ENCODE measurements at places on chromosomes 6 and 20.
A peak's percentile ranks its signal among the peaks of the same experiment; 100 is the strongest.

- DNase-seq: no peak
These were observed 77.1 kb downstream of the LMBRD1 start for GRCh38 chr6:69719602-69720193.

DNA sequence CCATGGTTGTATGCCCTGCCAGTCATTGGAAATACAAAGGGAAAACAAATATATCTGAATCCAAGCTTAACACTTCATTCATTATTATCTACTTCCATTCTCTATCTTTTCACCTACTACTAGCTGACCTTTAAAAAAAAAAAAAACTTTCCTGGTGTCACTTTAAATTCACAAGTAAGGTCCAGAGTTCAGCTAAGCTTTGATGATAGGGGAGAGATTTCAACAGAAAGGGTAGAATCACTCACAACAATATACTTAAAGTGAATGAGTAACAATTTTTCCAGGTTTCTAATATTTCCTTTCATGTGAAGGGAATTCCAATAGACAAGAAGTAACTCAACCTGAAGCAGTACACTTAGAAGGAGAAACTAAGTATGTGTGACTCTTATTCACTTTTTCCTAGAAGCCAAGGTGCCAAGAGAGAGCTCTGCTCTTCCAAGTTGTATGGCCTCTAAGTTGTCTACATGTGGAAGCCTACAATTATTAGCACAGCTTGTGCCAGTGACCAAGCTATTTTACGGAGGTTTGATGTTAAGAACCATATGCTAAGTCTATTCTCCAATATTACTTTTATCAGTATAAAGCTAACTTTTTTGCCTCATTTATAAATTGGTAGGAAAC, 371.7 kb downstream of the TENT5A start:
- no peak for DNase-seq

DNA sequence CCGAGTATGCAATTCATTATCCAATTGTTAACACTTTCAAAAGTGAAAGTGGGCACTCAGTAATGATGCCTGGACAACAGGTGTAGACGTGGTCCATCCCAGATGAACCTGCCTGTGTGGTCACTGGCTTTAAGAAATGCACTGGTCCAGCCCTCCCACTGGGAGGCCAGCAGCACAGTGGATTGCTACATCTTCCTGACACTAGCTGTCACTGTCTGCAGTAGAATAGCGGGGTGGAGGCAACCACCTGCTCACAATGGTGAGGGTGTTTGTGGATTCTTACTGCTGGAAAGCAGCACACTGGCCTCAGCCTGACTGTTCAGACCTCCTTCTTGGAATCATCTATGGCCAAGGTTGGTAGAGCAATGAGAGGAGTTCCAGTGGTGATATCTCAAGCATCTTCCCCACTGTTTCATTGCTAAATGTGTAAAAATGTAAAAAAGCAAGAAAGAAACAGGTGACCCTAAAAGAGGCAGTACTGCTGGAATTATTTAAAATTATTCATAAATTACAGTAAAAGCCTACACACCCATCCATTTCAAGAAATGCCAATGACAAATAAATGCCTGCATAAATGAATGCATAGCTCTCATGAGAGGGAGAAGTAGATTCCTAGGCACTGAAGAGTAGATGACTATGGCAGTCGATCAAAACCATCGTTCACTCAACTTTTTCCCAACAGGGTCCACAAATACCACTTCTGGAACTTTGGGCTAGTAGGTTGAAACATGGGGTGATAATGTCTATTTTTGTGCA, 228.0 kb upstream of the PLN start:
- no peak for DNase-seq

GRCh38 chr6:28696682-28697081, 171.0 kb downstream of the GPX5 start:
- no peak for DNase-seq

- no peak for DNase-seq
These were observed 15.7 kb upstream of the AHCY start for GRCh38 chr20:34318609-34319443.

DNA sequence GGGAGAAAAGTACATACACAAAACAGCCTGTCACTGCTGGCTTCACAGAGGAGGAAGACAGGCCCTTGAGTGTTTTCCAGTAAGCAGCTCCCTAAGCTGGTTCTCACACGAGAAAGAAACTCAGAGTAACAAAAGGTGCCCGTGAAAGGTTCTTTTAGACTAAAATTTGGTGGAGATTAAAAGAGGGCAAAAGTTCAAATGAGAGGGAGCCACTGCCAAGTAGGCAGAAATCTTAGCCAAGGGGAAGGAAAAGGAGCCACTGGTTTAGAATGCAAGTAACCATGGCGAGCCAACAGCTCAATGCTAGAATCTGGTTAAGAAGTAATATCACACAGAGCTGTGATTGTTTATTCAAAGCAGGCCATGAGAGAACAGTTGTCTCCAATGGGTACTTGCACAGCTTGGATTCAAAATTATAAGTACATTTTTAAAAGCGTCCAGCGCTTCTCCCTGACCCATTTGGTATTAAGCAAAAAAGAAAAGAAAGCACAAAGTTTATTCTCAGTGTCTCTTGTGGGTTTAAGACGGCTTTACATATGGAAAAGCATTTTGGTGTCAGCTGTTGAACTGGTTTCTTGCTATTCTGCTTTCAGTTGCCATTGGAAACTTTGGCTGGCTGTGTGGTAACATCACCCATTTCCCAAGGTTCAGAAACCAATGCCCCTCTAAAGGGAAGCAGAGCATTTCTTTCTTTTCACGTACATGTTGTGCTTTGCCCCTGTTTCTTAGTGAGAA, 648.5 kb downstream of the RNF144B start:
- no peak for DNase-seq

- no peak for DNase-seq
These were observed 63.6 kb downstream of the F13A1 start for GRCh38 chr6:6256886-6257285.

GRCh38 chr6:150301846-150302519, 66.8 kb upstream of the IYD start:
- no peak for DNase-seq

DNA sequence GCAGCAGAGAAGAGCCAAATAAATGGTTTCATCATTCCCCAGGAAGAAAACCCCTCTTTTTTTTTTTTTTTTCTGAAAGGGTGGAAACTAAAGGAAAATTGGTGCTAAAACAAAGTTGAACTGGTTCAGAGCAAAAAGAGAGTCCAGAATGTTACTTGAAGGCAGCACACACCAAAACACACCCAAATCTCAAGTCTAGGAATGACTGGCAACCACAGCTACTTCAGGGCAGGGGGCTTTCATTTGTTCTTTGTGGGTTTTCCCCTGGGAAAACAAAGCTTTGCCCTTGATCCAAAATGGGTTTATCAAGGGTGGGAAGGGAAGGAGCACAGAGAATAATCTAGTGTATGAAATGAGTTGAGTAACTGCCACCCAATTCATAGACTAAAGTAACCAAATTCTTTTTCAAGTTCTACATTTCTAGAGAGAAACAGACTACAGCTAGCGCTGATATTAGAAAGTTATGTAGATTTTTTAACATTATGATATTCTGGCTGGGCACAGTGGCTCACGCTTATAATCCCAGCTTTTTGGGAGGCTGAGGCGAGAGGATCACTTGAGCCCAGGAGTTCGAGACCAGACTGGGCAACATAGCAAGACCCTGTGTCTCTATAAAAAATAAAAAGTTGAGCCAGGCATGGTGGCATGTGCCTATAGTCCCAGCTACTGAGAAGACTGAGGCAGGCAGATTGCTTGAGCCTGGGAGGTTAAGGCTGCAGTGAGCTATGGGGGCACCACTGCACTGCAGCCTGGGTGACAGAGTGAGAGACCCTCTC, 119.8 kb downstream of the NFATC2 start:
- no peak for DNase-seq

DNA sequence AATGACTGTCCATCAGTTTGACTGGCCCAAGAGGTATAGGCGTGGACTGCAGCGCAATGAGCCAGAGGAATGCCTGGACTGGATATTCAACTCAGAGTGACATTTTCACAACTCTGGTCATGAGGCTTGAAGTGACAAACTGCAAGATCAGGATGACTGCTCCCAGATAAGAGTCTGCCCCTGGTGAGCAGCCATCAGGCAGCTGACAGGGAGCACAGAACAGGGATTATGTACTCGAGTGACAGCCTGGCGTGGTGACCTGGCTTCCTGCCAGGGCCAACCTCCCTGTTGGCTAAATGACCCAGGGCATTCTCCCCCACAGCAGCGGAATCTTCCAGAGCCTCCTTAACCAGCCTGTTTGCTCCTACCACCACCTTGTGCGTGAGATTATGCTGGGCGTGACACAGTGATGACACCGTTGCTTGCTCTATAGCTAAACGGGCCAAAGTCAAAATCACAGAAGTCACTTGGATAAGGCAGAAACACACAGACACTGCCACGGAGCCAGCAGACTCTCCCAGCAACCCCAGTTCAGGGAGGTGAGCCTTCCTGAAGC, 209.1 kb upstream of the JARID2 start:
- no peak for DNase-seq

- no peak for DNase-seq
These were observed 69.0 kb downstream of the NCOA7 start for GRCh38 chr6:125859727-125860126.

- no peak for DNase-seq
These were observed 80.4 kb downstream of the SULF2 start for GRCh38 chr20:47704746-47705496.

GRCh38 chr20:46317685-46318177, 9.4 kb upstream of the CDH22 start:
- no peak for DNase-seq

GRCh38 chr6:158654960-158655489, 5.2 kb downstream of the SYTL3 start:
- DNase-seq: peak; percentile 44

DNA sequence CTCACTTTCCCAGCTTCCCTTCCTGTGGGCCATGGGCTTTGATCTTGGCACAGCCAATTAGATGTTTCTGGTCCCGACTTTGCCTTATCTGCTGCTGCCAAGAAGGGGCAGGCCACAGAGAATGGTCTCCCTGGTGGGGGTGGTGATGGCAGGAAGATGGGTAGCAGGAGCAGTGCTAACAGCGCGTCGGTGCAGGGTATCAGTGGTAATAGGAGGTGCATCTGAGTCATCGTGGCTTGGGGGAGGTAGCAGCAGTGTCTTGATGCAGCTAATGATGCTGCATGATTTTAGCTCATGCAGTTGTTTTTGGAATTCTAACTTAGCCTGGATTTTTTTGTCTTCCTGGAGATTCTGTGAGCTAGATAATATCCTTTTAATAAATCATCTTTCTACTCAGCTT, 18.9 kb upstream of the MAS1 start:
- DNase-seq: peak; percentile 47

GRCh38 chr6:137873273-137873762, 6.3 kb downstream of the TNFAIP3 start:
- DNase-seq: peak; percentile 82

DNA sequence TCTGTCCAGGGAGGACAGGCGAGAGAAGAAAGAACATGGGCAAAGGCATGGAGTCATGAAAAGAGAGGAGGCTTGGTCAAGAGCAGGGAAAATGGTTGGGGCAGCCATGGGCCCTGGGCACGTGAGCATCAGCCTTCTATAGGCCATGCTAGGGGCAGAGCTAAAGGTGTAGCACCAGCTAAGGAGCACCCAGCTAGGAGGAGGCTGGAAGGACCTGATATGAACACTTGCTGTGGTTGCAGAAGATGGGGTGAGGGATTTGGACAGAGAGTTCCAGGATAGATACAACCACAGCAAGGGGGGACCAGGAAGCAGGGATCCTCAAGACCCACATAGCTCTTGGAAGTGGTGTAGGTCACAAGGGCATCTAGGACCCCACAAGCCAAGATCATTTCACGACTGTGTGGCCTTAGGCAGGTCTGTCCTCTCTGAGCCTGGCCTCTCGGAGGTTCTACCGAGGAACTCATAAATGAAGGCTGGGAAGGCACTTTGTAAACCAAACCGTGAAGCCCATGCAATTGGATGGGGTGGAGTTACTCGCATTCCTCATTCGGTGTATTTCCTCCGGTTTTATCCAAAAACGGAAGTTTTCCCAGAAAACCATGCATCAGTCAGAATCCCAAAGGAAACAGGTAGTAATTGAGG, 74.0 kb upstream of the TOP1 start:
- no peak for DNase-seq

DNA sequence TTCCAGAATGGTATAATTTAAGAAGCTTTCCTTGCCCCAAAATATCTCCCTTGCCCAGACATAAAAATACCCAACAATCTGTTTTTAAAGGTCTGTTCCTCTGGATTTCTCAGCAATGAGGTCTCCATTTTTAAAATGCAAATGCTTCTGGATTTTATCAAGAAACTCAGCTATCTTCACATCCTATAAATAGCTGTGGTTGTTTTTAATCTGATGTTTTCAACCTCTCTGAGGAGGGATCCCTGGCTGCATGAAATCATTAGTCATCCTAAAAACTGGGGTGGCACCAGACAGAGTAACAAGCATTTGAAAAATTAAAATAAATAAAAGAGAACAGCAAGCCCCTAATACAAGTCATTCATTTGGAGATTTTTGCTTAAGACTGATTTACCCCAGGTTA, 168.5 kb upstream of the ID4 start:
- DNase-seq: no peak

DNA sequence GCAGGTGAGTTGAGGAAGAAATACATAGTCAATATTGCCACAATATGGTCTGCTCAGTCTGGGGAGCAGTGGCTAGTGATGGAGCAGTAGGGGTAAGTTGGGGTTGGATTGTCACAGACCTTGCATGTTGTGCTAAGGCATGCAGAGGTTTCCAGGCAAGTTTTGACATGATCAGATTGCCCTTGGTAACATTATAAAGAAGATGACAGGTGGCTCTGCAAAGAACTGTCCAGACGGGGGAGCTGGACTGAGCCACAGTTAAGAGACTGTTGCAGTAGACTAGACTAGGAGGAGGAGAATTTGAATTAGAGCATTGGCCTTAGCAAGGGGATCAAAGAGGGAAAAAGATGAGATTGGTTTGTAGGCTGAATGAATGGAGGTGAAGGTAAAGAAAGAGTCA, 23.4 kb downstream of the ATRN start:
- no peak for DNase-seq

GRCh38 chr20:44395461-44396340, 40.2 kb downstream of the HNF4A start:
- no peak for DNase-seq

GRCh38 chr6:106163966-106164877, 78.1 kb downstream of the PRDM1 start:
- DNase-seq: peak; percentile 93

GRCh38 chr20:35908007-35908406, 46.3 kb downstream of the SCAND1 start:
- DNase-seq: no peak

DNA sequence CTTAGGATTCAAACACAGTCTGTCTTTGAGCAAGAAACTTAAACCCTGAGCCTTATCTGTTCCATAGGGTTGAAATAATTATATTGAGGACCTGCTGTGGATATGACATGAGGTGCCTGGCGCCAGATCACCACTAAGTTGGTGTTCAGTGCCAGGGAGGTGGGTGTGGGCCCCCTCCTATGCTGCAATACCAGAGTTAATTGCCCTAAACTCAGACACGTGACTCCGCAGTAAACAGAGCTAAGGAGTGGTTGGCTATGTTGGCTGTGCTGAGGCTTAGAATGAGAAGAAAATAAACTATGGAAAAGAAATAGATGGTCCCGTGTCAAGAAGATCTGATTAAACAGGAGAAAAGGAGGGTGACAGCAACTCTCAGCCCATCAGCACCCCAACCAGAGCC, 419.4 kb upstream of the JARID2 start:
- DNase-seq: no peak
